ENCODE measurements at places on chromosomes 1 and 21. TPM values are rescaled to one million over a fixed set of nuclear protein-coding genes. Genes with fewer than 3 reads are reported as not detected.
A peak's percentile ranks its signal among the peaks of the same experiment; 100 is the strongest.

DNA sequence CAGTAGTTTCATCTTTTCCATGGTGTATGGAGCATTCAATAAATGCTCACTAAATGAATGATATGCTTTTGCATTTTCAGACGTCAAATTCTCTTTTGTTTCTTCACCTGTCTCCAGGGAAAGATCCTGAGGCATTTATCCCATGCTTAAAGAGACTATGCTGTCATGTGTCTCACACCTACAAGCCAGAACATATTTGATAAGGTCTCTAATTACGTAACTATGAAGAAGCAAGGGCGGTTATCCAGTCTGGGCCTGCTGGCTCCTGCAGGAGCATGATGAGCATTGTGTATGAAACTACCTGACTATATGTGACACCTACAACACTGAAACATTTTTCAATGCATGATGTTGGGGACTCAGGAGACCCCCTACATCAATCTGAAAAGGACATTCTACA lies 51.8 kb downstream of the FBXO42 start:
- H3K36me3 ChIP-seq, result peaks cover 26% of the 10 kb centered on the region
- H3K27me3 ChIP-seq, result no peaks in the 10 kb centered on the region
- no peak for DNase-seq
- H3K27ac ChIP-seq, result no peak overlapping the region

DNA sequence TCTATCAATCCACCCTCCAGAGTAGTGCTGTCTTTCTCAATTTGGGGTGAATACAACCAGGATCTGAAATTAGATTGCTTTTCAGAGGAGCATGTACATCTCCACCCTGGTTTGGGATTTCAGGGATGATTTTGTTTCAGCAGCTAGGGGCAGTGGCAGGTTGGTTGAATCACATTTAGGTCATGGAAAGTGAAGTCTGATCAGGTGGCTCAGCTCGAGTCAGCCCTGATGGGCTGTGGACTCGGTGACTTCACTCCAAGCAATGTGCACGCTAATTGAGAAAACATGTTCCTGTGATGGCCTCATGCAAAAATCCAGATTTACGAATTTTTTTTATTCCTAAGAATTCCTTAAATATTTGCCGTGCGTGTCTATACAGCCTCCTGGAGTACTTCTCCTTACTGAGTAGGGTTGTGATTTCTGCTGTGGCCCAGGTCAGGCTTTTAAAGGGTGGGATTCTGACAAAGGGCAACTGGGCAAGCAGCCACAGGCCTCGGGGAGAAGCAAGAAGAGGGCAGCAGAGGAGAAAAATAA lies 7.5 kb downstream of the NGF start:
- H3K27ac ChIP-seq, result no peak overlapping the region
- no peak overlapping the region for H3K4me3 ChIP-seq
- no peak for DNase-seq
- no peaks in the 10 kb centered on the region for H3K36me3 ChIP-seq

- no peak overlapping the region for H3K27ac ChIP-seq
- H3K27me3 ChIP-seq, result no peaks in the 10 kb centered on the region
- H3K36me3 ChIP-seq, result no peaks in the 10 kb centered on the region
- no peak for DNase-seq
- no peaks in the 10 kb centered on the region for H3K4me1 ChIP-seq
Observed at GRCh38 chr1:107668762-107669161, 296.2 kb downstream of the VAV3 start.

Gene CFHR1
- not detected for total RNA-seq

DNA sequence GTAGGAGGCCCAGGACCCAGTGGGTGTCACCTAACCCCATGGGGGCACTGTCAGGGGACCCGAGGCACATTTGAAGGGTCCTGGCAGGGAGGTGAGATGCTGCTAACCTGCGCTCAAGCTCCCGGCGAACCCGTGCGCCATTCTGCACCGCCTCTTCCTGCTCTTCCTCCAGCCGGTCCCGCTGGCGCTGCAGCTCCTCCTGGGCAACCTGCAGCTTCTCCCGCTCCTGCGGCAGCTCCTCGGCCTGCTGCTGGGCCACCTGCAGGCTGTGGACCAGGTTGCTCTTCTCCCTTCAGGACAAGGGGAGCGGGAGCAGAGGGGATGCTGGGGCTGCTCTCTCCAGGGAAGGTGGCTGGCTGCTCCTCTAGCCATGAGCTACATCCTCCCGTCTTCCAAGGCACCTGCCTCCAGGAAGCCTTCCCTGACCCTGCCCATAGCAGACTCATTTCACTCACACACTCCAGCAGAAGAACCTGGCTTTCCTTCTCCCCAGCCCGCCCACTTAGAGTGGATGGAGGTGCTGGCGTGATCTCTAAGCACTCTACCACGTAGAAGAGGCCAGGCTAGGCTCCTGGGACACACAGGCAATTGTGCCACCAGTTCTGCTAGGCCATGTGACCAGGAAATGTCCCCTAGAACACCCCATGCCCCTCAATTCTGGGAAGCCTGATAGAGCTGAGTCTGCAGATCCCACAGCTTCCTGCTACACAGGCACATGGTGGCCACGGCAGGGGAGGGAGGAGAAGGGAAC lies 15.2 kb upstream of the NBPF1 start:
- H3K4me3 ChIP-seq, result no peak overlapping the region
- H3K36me3 ChIP-seq, result peaks cover 54% of the 10 kb centered on the region
- no peak overlapping the region for H3K27ac ChIP-seq
- DNase-seq, result peak; percentile 26
- no peaks in the 10 kb centered on the region for H3K4me1 ChIP-seq

Gene INKA2
- 0.25 TPM for total RNA-seq

Gene FNDC10
- 1.9 TPM for total RNA-seq

Gene KCNJ10
- total RNA-seq, result 0.11 TPM

- H3K4me3 ChIP-seq, result no peak overlapping the region
- no peaks in the 10 kb centered on the region for H3K27me3 ChIP-seq
- no peaks in the 10 kb centered on the region for H3K4me1 ChIP-seq
Observed at GRCh38 chr1:54013393-54014008, 4.5 kb downstream of the LDLRAD1 start.

GRCh38 chr1:97352936-97353382 lies 567.9 kb downstream of the DPYD start:
- no peak overlapping the region for H3K4me3 ChIP-seq
- no peak overlapping the region for H3K27ac ChIP-seq
- no peaks in the 10 kb centered on the region for H3K4me1 ChIP-seq

Gene OR10Z1
- not detected for total RNA-seq

- H3K36me3 ChIP-seq, result no peaks in the 10 kb centered on the region
- no peak overlapping the region for H3K27ac ChIP-seq
- DNase-seq, result no peak
- peaks cover 9% of the 10 kb centered on the region for H3K4me1 ChIP-seq
Observed at GRCh38 chr1:15797614-15798390, 9.6 kb downstream of the UQCRHL start.

DNA sequence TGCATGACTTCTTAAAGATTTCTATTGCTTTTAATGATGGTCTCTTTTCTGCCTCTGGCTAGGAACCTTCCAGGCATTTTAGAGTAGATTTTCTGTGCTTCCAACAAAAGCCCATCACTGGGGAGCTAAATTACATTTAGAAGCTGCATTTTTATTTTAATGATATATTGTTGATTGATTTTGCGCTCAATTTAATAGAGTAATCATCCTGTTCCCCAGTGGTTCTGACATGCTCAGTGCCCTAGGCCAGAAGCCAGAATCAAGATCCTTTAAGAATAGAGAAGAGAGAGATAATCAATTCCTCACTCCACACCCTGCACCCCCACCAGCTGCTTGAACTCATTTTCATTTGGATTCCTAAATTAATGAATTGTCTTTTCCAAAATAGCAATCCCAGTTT lies 97.8 kb downstream of the PCP4 start:
- no peaks in the 10 kb centered on the region for H3K4me1 ChIP-seq
- DNase-seq, result no peak
- no peak overlapping the region for H3K27ac ChIP-seq
- H3K36me3 ChIP-seq, result no peaks in the 10 kb centered on the region
- H3K4me3 ChIP-seq, result no peak overlapping the region

GRCh38 chr1:181898773-181899172 lies 162.7 kb downstream of the ZNF648 start:
- no peaks in the 10 kb centered on the region for H3K4me1 ChIP-seq
- no peak overlapping the region for H3K27ac ChIP-seq
- no peaks in the 10 kb centered on the region for H3K36me3 ChIP-seq
- no peak for DNase-seq
- no peak overlapping the region for H3K4me3 ChIP-seq

GRCh38 chr1:95384567-95384966 lies 150.6 kb downstream of the RWDD3 start:
- no peak overlapping the region for H3K27ac ChIP-seq
- no peaks in the 10 kb centered on the region for H3K36me3 ChIP-seq
- no peaks in the 10 kb centered on the region for H3K27me3 ChIP-seq
- no peaks in the 10 kb centered on the region for H3K4me1 ChIP-seq

- no peak overlapping the region for H3K4me3 ChIP-seq
- H3K27ac ChIP-seq, result no peak overlapping the region
- no peak for DNase-seq
- H3K27me3 ChIP-seq, result peaks cover 55% of the 10 kb centered on the region
- H3K4me1 ChIP-seq, result peaks cover 6% of the 10 kb centered on the region
Observed at GRCh38 chr1:20589331-20590278, 708 bp downstream of the CDA start.

Gene G0S2
- 21.9 TPM for total RNA-seq

GRCh38 chr1:212606395-212607205 lies 2.0 kb upstream of the ATF3 start:
- H3K27me3 ChIP-seq, result peaks cover 58% of the 10 kb centered on the region
- peaks cover 48% of the 10 kb centered on the region for H3K4me1 ChIP-seq
- H3K27ac ChIP-seq, result peak overlapping the region; percentile 65
- peak overlapping the region; percentile 91 for H3K4me3 ChIP-seq
- H3K36me3 ChIP-seq, result peaks cover 19% of the 10 kb centered on the region

GRCh38 chr1:3692598-3692997 lies 40.3 kb downstream of the TP73 start:
- H3K4me1 ChIP-seq, result peaks cover 3% of the 10 kb centered on the region
- H3K27ac ChIP-seq, result no peak overlapping the region
- peaks cover 2% of the 10 kb centered on the region for H3K27me3 ChIP-seq
- H3K4me3 ChIP-seq, result no peak overlapping the region
- no peaks in the 10 kb centered on the region for H3K36me3 ChIP-seq

- no peak overlapping the region for H3K4me3 ChIP-seq
- no peaks in the 10 kb centered on the region for H3K27me3 ChIP-seq
- H3K27ac ChIP-seq, result no peak overlapping the region
- no peaks in the 10 kb centered on the region for H3K36me3 ChIP-seq
Observed at GRCh38 chr1:36866169-36866814, 168.0 kb downstream of the GRIK3 start.

Gene RNF115
- total RNA-seq, result 11.8 TPM

- no peak overlapping the region for H3K27ac ChIP-seq
- no peaks in the 10 kb centered on the region for H3K4me1 ChIP-seq
- H3K36me3 ChIP-seq, result peaks cover 34% of the 10 kb centered on the region
- no peak for DNase-seq
Observed at GRCh38 chr1:97364086-97364485, 556.7 kb downstream of the DPYD start.

DNA sequence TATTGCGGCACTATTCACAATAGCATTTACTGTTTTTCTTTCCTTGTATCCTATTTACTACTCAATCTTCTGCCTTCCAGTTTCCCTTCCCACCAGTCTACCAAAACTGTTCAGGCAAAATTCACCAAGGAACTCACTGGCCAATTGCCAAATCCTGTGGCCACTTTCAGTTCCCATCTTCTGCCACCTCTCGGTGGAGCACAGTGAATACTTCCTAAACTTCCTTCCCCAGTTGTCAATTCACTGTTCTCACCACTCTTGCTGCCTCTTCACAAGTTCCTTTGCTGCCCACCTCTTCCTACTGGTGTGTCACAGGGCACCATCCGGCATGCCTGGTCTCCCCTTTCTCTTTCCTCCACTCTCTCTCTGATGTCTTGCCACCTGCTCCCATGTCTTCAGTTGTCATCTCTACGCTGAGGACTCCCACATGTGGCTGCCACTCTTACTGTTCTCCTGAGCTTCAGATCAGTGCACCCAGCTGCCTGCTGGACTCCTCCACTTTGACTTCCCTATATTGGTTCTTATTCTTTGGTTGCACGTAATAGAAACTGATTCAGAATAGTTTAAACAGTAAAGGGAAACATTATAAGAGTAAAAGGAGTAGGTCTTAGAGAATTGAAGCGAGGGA lies 114.4 kb downstream of the PIK3R3 start:
- H3K27me3 ChIP-seq, result no peaks in the 10 kb centered on the region
- no peak overlapping the region for H3K27ac ChIP-seq
- peaks cover 4% of the 10 kb centered on the region for H3K36me3 ChIP-seq

Gene INTS11
- 117 TPM for total RNA-seq

DNA sequence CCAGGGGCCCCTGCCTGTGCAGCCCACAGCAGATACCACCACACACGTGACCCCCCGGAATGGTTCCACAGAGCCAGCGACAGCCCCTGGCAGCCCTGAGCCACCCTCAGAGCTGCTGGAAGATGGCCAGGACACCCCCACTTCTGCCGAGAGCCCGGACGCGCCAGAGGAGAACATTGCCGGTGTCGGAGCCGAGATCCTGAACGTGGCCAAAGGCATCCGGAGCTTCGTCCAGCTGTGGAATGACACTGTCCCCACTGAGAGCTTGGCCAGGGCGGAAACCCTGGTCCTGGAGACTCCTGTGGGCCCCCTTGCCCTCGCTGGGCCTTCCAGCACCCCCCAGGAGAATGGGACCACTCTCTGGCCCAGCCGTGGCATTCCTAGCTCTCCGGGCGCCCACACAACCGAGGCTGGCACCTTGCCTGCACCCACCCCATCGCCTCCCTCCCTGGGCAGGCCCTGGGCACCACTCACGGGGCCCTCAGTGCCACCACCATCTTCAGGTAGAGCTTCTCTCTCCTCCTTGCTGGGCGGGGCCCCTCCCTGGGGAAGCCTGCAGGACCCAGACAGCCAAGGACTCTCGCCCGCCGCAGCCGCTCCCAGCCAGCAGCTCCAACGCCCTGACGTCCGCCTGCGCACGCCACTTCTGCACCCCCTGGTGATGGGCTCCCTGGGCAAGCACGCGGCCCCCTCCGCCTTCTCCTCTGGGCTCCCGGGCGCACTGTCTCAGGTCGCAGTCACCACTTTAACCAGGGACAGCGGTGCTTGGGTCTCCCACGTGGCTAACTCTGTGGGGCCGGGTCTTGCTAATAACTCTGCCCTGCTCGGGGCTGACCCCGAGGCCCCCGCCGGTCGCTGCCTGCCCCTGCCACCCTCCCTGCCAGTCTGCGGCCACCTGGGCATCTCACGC lies 51.0 kb downstream of the COL18A1 start:
- H3K27me3 ChIP-seq, result no peaks in the 10 kb centered on the region
- H3K4me1 ChIP-seq, result no peaks in the 10 kb centered on the region
- DNase-seq, result no peak
- no peak overlapping the region for H3K4me3 ChIP-seq
- no peak overlapping the region for H3K27ac ChIP-seq
- H3K36me3 ChIP-seq, result no peaks in the 10 kb centered on the region

GRCh38 chr21:45858180-45858579 lies 123.4 kb upstream of the COL6A1 start:
- no peak overlapping the region for H3K27ac ChIP-seq
- H3K4me1 ChIP-seq, result no peaks in the 10 kb centered on the region
- no peak overlapping the region for H3K4me3 ChIP-seq

GRCh38 chr1:229237320-229237719 lies 33.6 kb upstream of the RAB4A start:
- no peaks in the 10 kb centered on the region for H3K4me1 ChIP-seq
- DNase-seq, result no peak
- H3K27me3 ChIP-seq, result no peaks in the 10 kb centered on the region
- no peak overlapping the region for H3K27ac ChIP-seq
- H3K36me3 ChIP-seq, result no peaks in the 10 kb centered on the region

- no peak for DNase-seq
- no peak overlapping the region for H3K27ac ChIP-seq
- H3K27me3 ChIP-seq, result no peaks in the 10 kb centered on the region
- no peaks in the 10 kb centered on the region for H3K36me3 ChIP-seq
- no peak overlapping the region for H3K4me3 ChIP-seq
Observed at GRCh38 chr1:180143359-180143758, 11.3 kb upstream of the QSOX1 start.

GRCh38 chr1:198892065-198892464 lies 253.2 kb downstream of the PTPRC start:
- peaks cover 8% of the 10 kb centered on the region for H3K4me1 ChIP-seq
- H3K27me3 ChIP-seq, result no peaks in the 10 kb centered on the region
- H3K4me3 ChIP-seq, result no peak overlapping the region
